AG09309 (cell line): ENCODE measurements at places on chromosomes 7 and 10.

- no peak for DNase-seq
Observed at GRCh38 chr7:22635349-22635748, 91.7 kb upstream of the IL6 start.

- DNase-seq = no peak
Observed at GRCh38 chr7:66696774-66697191, 43.8 kb upstream of the RABGEF1 start.

DNA sequence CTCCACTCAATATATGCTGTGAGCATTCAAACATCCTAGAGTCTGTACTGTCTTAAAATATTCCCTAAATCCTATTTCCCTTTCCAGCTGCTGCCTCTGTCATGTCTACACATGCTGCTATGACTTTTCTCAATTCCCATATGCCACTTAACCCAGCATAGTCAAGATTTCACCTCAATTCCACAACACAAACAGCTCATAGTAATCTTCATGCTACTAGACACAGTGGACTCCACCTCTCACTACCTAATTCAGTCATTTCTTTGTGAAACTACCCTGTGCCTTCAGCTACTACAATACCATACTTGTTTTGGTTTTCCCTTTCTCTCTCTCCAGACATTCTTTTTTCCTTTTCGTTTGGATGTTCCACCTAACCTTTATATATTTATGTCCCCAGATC, 45.5 kb downstream of the GSAP start:
- DNase-seq = no peak

DNA sequence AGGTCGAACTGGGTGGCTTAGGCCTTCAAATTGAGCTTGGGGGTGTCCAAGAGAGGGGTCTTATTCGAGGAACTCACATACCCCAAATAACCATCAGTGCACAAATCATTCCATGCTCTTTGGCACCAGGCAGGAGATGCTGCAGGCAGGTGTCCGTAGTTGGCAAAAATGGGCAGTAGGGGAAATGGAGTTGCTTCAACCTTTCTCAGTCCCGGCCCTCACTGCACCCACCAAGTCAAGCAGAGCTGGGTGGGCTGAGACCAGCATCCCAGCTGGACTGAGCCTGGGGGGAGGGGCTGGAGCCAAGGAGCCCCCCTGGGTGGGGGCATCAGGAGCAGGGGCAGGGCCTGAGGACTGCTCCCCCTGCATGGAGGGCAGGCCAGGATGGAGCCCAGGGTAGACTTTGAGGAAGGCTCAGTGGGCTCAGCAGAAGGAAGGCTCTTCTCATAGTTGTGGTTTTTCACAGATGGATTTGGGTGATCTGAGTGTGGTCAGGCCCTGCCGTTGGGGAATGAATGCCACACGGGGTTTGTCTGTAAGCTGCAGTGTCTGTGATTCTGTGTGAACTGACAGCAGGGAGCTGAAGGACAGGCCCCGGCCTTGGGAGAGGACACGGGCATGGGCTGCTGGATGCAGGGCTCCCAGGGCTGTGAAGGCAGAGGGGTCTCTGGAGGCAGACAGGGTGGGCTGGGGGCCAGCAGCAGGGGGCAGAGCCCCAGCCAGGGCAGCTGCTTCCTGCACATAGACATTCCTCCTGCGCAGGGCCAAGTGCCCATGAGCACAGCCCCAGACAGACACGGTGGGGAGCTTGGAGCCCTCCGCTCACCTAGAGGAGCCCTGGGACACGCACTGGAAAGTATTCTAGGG, 144.5 kb downstream of the ADCY1 start:
- no peak for DNase-seq

DNA sequence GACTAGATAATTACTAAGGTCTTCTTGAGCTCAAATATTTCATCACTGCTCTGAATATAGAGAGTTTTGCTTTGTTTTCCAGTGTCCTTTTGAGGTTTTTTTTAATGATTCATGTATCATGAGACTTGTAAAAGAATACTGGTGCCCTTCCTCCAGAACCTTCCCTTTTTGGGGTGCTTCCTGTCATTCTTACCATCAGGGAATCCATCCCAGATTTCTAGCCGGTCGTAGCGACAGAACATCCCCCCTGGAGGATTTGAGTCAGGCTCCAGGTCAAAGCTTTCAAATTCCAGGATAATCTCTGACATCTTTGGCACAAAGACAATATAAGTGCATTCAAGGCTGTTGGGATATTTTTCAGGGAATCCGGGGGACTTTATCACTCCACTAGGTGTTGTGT, 71.0 kb downstream of the NRP1 start:
- peak; percentile 60 for DNase-seq
